ENCODE measurements at places on chromosomes 7 and 10.

- no peak for DNase-seq
These were observed 717.3 kb downstream of the XPNPEP1 start for GRCh38 chr10:109205929-109206585.

GRCh38 chr10:26217396-26218086 is 967 bp downstream of the GAD2 start:
- DNase-seq = no peak

GRCh38 chr7:105916603-105917002 is 40.2 kb upstream of the ATXN7L1 start:
- no peak for DNase-seq

DNA sequence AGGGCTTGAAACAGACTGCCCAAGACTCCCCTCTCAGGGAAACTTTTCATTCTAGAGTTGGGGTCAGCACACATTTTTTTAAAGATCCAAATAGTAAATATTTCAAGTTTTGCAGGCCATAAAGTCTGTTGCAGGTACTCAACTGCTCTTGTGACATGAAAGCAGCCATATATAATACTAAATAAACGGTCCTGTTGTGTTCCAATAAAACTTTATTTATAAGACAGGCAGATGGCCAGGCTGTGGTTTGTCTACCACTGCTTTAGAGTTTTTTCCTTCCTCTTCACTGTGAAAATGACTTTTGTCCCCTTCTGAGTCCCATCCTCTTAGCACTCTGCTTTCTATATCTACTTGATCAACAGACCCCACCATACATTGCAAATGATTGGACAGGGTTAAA is 40.5 kb upstream of the TM9SF3 start:
- DNase-seq = no peak

GRCh38 chr10:119113751-119114732 is 10.1 kb downstream of the DENND10 start:
- no peak for DNase-seq

DNA sequence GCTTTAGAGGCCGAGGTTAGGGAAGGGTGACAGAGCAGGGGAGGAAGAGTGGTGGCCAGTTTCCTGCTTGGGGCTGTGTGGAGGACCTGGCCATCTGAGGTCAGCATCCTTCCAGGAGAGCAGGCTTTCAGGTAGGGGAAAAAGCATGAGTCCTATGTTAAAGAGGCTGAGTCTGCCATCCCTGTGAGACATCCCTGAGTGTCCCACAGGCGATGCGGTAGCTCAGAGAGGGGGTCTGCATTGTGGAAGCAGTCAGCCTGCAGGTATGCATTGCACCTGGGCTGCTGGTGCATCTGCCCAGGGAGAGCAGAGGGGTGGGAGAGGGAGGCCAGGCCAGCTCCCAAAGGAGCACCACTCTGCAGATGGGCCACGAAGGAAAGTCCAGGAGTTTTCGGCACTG is 282.1 kb upstream of the ZNF32 start:
- no peak for DNase-seq

DNA sequence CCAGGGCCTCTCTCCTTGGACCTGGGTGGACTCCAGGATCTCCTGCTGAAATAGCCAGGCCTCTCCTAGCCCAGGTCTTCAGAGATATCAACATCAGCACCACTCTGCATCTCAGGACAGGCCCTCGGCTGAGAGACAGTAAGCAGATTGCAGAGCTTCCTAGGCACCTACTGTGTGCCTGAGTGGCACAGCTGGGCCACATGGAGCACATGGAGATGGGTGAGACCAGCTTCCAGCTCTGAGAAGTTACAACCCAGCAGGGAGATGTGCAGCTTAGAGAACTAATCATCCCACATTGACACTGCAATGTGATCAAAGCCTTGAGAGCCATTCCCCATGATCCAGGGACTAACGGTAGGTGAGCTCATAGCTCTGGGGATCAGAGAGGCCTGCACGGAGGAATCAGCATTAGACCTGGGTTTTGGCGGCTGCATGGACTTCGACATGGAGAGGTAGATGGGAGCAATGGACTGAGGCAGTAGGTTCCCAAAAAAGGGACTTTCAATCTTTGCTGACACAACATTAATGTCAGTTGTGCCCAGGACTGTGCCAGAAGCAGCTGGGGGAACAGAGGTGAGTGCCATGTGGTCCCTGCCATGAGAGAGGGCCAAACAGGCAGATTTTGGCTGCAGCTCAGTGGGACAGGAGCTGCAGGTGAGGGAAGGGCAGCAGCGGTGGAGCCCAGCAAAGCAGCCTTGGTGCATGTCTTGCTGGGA is 76.0 kb upstream of the LEP start:
- DNase-seq = no peak

GRCh38 chr10:22934726-22935125 is 6.9 kb downstream of the ARMC3 start:
- no peak for DNase-seq

DNA sequence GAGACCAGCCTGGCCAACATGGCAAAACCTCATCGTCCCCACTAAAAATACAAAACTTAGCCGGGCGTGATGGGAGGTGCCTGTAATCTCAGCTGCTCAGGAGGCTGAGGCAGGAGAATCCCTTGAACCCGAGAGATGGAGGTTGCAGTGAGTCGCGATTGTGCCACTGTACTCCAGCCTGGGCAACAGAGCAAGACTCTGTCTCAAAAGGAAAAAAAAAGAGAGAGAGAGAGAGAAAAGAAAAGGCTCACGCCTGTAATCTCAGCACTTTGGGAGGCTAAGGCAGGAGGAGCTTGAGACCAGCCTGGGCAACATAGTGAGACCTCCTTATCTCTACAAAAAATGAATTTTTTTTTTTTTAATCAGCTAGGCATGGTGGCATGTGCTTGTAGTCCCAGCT is 157.6 kb downstream of the CUX1 start:
- DNase-seq = no peak
